Stimulated activated CD8-positive, alpha-beta memory T cell treated with anti-CD3 and anti-CD28 coated beads, Interleukin-4, amount 100 ng/mL, for 1 hour (primary cell): ENCODE measurements at places on chromosomes 2 and 18.

DNA sequence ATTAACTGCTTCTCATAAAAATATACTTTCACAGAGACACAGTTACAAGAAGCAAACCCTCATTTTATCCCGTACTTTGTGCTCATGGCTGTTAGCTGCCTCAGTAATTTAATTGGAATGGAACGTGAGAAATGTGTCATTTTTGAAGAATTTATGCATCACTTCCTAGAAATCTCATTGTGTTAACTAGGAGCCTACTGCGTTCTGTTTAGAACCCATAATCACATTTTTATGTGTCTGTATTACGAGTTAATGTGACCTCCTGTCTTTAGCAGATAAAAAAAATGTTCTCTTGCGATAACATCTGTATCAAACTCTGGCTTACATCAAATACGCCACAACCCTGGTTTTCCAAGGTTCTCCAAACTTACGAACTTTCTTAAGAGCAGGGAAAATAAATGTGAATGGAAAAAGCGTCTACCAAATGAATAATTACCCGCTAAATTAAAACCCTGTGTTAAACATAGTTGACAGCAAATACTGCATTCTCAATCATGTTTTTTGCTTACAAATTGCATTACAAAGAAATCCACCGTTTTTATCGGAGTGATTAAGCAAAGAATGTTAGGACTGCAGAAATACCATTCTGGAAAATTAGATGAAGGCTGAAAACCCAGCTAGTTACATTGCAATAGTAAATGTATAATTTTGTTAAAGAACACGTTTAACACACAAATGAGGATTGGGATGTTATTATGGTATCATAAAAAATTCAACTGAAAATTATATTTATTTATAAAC, 12.1 kb upstream of the GBX2 start:
- DNase-seq = no peak

DNA sequence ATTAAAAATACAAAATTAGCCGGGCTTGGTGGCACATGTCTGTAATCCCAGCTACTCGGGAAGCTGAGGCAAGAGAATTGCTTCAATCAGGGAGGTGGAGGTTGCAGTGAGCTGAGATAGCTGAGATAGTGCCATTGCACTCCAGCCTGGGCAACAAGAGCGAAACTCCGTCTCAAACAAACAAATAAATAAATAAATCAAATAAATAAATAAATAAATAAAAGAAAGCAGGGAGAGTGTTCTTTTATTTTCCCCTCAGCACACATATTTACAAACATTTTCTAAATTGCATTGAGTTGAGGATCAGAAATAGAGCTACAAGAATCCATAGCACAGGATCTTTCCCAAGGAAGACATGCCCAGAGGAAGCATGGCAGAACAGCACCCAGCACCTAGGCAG, 71.9 kb downstream of the RIT2 start:
- DNase-seq = no peak

GRCh38 chr2:241458687-241459086, 49.7 kb downstream of the STK25 start:
- DNase-seq = no peak

DNA sequence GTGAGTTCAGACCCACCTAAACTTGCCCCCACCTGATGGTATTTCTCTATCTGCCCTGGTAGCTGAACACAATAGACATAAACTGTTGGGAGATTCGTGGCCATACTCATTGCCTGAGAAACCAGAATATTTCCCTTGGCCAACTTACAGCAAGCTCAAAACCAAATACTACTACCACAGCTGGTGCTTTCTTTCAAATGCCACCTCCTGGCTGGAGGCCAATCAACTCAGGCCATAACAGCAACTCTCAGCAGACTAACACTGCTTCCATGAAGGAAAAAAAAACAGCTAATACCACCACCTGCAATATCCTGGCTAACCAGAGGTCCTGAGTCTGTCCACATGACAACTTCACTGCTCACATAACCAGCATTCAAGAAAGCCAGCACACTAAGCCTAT, 373.1 kb downstream of the CMPK2 start:
- DNase-seq = no peak

DNA sequence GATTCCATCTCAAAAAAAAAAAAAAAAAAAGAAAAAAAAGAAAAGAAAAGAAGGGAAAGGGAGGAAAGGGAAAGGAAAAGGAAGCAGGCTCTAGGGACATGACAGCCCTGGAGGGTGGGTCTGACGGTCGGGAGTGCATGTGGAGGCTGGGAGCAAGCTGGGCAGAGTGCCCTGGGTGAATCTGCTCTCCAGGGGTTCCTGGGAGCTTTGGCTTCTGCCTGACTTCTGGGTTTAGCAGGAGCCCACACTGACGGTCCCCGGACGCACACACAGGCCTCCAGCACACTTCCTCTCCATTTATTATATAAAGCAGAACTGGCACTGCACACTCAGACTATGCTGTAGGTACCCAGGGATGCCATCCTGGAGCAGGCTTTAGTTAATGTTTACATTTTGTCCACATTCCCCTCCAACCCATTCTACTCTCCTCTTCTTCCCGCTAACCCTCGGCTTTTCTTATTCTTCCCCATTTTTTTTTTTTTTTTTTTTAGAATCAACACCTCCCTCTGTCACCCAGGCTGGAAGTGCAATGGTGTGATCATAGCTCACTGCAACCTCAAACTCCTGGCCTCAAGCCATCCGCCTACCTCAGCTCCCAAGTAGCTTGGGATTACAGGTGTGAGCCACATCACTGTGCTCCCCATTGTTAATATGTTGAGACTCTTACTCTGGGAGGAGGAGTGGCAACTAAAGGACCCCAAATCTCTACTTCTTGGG, 151.1 kb upstream of the SLC1A4 start:
- no peak for DNase-seq

DNA sequence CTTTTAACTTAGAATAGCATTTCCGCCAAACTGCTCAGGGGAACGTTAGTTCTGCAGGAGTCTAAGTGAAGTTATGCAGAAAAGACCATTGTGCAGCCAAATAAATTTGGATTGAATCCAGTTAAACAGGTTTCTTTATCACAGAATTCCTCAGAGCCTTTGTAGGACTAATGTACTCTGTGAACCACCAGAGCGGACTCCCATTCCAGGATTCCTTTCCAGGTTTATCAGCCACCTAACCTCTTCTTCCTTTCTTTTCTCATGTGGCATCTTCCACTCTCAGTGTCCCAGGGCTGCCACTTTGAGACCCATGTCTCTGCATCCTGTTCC, 350.4 kb downstream of the TSN start:
- DNase-seq = no peak

GRCh38 chr2:124281541-124281940, 256.5 kb downstream of the CNTNAP5 start:
- DNase-seq = no peak

- no peak for DNase-seq
These were observed 11.3 kb downstream of the MALT1 start for GRCh38 chr18:58682429-58683069.

DNA sequence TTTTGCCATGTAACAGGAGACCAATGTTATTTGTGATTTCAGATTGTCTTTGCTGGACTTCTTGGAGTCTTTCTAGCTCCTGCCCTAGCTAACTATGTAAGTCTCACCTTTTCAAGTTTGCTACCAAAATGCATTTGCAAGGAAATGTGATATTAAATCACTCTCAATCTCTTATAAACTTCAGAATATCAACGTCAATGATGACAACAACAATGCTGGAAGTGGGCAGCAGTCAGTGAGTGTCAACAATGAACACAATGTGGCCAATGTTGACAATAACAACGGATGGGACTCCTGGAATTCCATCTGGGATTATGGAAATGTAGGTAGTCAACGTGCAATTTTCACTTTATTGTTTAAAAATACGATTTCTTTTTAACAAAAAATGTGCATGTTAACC, 3.0 kb downstream of the GKN1 start:
- no peak for DNase-seq

DNA sequence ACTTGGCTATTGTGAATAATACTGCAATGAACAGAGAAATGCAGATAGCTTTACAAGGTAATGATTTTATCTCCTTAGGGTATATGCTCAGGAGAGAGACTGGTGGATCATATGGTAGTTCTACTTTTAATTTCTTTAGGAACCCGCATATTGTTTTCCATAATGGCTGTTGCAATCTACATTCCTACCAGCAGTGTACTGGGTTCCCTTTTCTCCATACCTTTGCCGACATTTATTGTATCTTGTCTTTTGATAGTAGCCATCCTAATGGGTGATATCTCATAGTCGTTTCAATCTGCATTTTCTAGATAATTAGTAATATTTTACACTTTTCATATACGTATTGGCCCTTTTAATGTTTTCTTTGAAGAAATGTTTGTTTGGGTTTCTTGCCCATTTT, 702.9 kb upstream of the ACVR2A start:
- DNase-seq = no peak

GRCh38 chr2:212489719-212490346, 48.8 kb downstream of the ERBB4 start:
- no peak for DNase-seq

- DNase-seq = no peak
These were observed 75.6 kb downstream of the FASTKD2 start for GRCh38 chr2:206840999-206841398.

DNA sequence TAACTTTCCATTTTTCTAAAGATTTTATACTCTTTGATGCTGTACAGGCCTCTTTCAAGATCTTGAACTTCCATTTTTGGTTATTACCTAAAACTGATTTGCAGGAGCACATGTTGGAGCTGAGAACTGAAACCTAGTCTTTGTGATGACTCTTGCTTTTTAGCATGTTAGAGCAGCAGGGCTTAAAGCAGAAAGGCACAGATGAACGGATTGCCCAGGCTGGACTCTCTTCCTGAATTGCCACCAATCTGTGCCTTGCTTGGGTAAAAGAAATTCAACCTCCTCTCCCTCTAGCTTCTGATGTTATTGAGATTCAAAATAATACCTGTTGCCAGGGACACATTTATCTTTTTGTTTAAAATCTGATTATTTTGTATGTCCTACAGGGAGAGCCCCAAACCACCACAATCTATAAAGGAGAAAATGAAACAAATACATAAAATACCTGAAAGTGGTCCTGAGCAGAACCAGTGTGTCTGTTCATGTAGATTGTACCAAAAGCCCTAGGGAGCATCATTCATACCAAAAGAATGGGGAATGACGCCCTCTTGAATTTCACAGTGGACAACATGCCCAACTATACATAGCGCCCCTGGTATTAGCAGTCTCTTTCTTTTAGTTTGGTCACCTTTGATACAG, 277.0 kb upstream of the MAP2 start:
- no peak for DNase-seq

- no peak for DNase-seq
These were observed 68.3 kb upstream of the MYT1L start for GRCh38 chr2:2399396-2399795.

DNA sequence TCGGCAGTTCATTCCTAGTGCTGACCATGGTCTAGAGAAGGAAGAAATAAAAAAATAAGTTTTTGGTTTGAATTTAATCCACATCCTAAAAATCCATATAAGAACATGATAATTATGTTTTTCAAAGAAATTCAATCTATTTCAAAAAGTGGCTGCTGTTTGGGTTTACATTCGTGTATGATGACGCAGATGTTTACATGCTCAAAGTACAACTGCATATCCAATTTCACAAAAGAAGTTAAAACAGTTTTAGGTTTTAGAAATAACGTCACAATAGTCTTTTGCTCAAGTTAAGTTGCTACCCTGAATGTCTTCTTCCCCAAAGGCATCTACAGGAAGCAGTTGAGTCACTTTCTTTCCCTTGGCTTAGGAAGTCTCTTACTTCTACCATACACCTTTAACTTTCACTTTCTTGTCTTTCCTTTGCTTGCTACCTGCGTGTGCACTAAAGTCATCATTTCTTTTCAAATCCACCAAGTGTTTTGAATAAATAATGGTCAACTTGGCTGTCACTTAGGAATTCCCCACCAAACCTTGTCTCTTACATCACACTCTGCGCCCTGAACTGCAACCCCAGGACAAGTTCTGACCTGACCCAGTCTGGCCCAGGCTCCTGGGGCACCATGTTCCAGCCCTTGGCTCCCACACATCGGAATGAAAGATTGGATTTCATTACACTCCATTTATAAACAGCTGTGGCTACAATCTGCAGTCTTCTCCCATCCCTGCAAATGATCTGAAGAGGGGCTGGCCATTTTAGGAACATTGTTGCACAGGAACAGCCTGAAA, 28.4 kb downstream of the FAM237A start:
- DNase-seq = no peak

DNA sequence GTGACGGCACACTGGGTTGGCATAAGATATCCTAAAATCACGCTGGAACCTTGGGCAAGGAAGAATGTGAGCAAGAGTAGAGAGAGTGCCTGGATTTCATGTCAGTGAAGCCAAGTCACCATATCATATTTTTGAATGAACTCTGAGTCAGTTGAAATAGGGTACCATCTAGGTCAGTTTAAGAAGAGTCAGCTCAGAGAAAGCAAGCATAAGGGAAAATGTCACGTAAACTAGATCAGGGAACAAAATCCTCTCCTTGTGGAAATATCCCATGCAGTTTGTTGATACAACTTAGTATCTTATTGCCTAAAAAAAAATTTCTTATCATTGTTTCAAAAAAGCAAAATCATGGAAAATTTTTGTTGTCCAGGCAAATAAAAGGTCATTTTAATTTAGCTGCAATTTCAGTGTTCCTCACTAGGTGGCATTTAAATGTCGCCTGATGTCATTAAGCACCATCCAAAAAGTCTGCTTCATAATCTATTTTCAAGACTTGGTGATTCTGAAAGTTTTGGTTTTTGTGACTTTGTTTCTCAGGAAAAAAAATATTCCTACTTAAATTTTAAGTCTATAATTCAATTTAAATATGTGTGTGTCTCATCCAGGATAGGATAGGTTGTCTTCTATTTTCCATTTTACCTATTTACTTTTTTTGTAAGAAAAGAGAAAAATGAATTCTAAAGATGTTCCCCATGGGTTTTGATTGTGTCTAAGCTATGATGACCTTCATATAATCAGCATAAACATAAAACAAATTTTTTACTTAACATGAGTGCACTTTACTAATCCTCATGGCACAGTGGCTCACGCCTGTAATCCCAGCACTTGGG, 19.6 kb downstream of the RSAD2 start:
- no peak for DNase-seq

DNA sequence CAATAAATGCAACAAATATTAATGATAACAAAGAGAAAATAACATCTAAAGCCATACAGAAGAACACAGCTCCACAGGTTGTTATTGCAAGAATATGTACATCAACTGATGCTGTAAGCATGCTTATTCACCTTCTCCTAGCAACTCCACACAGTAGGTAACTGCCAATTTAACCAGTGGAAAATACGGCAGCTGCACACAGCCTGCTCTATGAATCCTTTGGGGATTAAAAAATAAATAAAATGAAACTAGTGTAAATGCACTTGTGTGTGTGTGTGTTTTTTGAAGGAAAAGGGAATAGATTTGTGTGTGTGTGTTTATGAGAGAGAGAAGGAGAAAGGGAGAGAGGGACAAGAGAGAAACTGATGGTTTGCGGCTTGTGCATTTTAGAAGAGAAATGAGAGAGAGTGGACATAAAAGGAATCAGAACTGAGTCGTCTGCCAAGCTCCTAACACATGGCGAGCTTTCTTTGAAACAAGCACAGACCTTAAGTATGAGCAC, 96.2 kb upstream of the PDE1A start:
- no peak for DNase-seq
